ENCODE measurements at places on chromosomes 1 and 21. TPM values are rescaled to one million over a fixed set of nuclear protein-coding genes. Genes with fewer than 3 reads are reported as not detected.

DNA sequence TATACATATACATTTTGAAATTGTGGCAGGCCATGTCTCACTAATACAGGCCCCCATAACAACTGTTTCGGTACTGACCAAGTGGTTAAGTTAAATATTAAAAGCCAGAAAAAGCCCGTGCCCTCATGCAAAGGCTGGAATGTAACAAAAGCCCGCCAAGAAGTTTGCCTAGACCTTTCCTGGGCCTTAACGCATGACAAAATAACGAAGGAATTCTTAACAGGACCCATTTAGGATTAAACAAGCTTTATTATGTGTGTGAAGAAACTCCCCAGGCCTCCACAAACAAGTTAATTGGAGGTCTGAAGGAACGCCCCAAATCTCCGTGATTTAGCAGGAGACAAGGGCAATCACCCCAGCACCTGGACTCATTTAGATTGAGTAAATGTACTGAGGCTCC lies 42.4 kb downstream of the TNFSF4 start:
- no peak for DNase-seq

HAO2 gene
- total RNA-seq = not detected

GRCh38 chr1:158124034-158124433 lies 56.7 kb upstream of the CD1D start:
- DNase-seq = no peak

ILDR2 gene
- 0.13 TPM for total RNA-seq

- DNase-seq = no peak
These were observed 22.5 kb downstream of the MYOG start for GRCh38 chr1:203063287-203063686.

DNA sequence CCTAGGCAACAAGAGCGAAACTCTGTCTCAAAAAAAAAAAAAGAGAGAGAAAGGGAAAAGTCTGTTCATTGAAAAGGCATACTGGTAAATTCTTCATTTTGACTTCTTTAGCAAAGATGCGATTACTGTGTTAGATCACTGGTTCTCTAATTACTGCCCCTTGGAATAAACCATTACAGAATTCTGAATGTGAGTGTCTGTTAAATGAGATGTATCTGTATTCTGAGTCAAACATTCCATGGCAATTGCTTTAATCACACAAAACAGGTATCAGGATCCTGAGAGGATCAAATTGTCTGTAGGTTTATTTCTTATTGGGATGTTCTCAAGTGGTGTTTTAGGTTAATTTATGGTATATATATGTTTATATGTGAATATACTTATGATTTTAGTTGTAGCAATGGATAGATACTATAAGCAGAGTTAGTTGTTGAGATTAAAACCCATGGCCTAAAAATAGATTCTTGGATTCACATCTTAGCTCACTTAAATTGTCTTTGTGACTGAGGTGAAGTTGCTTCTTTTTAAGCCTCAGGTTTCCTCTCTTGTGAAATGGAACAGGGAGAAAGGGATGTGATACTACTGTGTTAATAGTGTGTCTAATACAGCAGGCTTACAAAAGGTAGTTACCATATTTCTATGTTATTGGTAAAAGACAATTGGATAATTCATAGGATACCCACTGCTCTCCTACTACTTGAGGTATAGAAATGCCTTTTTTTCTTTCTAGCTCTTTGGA lies 16.2 kb downstream of the SRRM1 start:
- no peak for DNase-seq

- no peak for DNase-seq
These were observed 4.1 kb downstream of the GJA5 start for GRCh38 chr1:147756341-147756740.

GRCh38 chr1:228666686-228667623 lies 68.3 kb upstream of the RHOU start:
- no peak for DNase-seq

IL19 gene
- not detected for total RNA-seq

VANGL1 gene
- total RNA-seq = 9.1 TPM

DNAI4 gene
- 5.9 TPM for total RNA-seq

OR2L8 gene
- not detected for total RNA-seq

DNA sequence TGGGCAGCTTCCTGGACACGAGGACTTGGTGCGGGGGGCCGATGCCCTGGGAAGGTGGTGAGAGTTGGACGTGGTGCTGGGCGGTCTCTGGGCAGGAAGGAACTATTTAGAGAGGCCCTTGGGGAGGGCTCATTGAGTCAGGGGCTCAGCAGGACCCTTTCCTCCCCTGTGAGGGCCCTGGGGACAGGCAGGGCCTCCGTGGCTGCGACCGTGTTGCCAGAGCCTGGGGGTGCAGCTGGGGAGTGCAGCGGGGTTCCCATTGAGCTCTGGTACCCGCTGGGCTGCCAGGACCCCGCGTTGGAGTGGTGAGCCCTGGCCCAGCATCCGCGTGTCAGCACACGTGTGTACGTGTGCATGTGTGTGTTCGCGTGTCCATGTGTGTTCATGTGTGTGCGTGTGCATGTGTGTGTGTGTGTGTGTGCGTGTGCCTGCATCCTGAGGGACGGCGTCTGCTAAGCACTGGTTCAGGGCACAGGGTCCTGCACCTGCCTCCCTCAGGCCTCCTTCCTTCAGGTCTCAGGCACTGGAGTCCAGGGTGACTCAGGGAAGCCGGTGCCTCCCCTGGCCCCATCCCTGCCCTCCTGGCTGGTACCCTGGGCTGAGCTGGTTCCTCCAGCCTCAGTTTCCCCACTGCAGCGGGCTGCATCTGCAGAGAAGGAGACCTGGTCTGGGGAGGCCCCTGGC lies 10.7 kb downstream of the RNF223 start:
- DNase-seq = no peak

SPRR5 gene
- not detected for total RNA-seq
